Chondrocyte (in vitro differentiated cells): ENCODE measurements at places on chromosomes 7 and 10. TPM values are rescaled to one million over a fixed set of nuclear protein-coding genes. Genes with fewer than 3 reads are reported as not detected.
A peak's percentile ranks its signal among the peaks of the same experiment; 100 is the strongest.

The NSMCE4A gene
- total RNA-seq = 19.5 to 25.1 TPM (median 24.8 TPM) in 3 replicates

The MGAM2 gene
- not detected in 3 replicates for total RNA-seq

The AVPI1 gene
- 5.1 to 7.7 TPM (median 6.5 TPM) in 3 replicates for total RNA-seq

The NKX2-3 gene
- not detected in 3 replicates for total RNA-seq

The GATA3 gene
- not detected in 3 replicates for total RNA-seq

DNA sequence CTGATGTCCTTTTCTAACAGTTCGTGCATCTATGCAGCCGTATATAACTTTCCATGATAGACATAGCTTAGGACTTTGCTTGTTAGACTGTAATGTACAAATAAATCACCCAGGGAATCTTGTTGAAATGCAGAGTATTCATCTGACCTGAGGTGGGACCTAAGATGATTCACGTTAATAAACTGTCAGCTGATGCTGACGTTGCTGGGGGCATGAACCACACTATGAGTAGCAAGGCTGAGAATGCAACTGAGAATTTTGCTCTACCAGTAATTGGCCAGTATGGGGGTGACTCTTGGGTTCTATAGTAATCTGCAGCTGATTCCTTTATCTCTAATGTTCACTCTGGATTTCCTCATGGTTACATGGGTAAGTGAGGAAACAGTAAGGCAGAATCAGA is 130.1 kb upstream of the MALRD1 start:
- H3K4me3 ChIP-seq = no peak overlapping the region
- DNase-seq = no peak
- no peaks in the 10 kb centered on the region for H3K27me3 ChIP-seq
- no peaks in the 10 kb centered on the region for H3K36me3 ChIP-seq

DNA sequence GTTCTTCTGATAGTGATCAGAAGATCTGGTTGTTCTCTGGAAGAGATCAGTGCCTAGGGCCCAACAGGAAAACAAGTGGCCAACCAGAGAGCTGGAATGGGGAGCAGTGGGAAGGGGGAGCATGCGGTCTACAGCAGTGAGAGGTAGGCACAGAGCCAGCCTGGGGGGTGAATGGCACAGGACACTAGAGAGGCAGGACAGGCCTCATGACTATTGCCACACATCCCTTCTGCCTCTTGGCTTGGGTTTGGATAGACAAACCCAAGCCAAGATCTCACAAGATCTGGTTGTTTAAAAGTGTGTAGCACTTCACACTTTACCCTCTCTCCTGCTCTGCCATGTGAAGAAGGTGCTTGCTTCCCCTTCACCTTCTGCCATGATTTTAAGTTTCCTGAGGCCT is 224.4 kb downstream of the ARHGAP12 start:
- no peaks in the 10 kb centered on the region for H3K36me3 ChIP-seq
- H3K27me3 ChIP-seq = no peaks in the 10 kb centered on the region
- DNase-seq = no peak
- no peak overlapping the region for H3K4me3 ChIP-seq
- H3K27ac ChIP-seq = no peak overlapping the region

DNA sequence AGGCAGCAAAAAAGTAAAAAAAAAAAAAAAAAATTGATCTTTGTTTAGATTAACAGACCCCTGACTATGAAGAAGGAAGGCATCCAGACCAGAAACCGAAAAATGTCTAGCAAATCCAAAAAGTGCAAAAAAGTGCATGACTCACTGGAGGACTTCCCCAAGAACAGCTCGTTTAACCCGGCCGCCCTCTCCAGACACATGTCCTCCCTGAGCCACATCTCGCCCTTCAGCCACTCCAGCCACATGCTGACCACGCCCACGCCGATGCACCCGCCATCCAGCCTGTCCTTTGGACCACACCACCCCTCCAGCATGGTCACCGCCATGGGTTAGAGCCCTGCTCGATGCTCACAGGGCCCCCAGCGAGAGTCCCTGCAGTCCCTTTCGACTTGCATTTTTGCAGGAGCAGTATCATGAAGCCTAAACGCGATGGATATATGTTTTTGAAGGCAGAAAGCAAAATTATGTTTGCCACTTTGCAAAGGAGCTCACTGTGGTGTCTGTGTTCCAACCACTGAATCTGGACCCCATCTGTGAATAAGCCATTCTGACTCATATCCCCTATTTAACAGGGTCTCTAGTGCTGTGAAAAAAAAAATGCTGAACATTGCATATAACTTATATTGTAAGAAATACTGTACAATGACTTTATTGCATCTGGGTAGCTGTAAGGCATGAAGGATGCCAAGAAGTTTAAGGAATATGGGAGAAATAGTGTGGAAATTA is 19.4 kb downstream of the GATA3 start:
- peaks cover 47% of the 10 kb centered on the region for H3K27me3 ChIP-seq
- DNase-seq = no peak
- no peak overlapping the region for H3K27ac ChIP-seq
- no peak overlapping the region for H3K4me3 ChIP-seq
- peaks cover 4% of the 10 kb centered on the region for H3K4me1 ChIP-seq

DNA sequence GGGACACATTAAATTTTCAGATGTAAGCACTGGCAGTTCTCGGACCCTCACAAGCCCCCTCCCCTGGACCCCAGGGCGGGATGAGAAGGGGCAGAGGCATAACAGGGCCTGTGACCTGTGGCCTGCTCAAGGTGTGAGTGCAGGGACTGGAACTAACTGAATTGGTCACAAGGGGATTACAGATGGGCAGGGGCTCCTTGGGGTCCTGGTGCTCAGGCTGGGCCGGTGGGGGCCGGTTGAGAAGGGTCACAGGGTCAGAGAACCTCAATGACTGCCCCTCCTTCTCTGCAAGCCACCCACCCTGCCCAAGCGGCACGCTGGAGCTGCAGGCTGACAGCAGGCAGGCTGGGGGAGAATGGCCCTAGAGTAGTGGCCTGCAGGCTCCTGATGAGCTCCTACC is 80.8 kb upstream of the PCBD1 start:
- H3K4me3 ChIP-seq = no peak overlapping the region
- H3K27ac ChIP-seq = no peak overlapping the region
- peaks cover 3% of the 10 kb centered on the region for H3K36me3 ChIP-seq
- peaks cover 45% of the 10 kb centered on the region for H3K27me3 ChIP-seq
- DNase-seq = peak; percentile 52

GRCh38 chr7:18960725-18961124 is 156.7 kb downstream of the TWIST1 start:
- DNase-seq = no peak
- H3K36me3 ChIP-seq = peaks cover 1% of the 10 kb centered on the region
- no peak overlapping the region for H3K4me3 ChIP-seq
- H3K27me3 ChIP-seq = no peaks in the 10 kb centered on the region

GRCh38 chr7:4715410-4715776 is 33.3 kb downstream of the FOXK1 start:
- H3K4me3 ChIP-seq = no peak overlapping the region
- no peaks in the 10 kb centered on the region for H3K27me3 ChIP-seq
- H3K4me1 ChIP-seq = peaks cover 58% of the 10 kb centered on the region
- peak overlapping the region; percentile 78 for H3K27ac ChIP-seq
- DNase-seq = no peak

GRCh38 chr7:50652400-50653125 is 87.4 kb upstream of the DDC start:
- H3K4me3 ChIP-seq = no peak overlapping the region
- H3K27me3 ChIP-seq = no peaks in the 10 kb centered on the region
- peaks cover 16% of the 10 kb centered on the region for H3K36me3 ChIP-seq
- no peak overlapping the region for H3K27ac ChIP-seq
- no peak for DNase-seq

- H3K4me1 ChIP-seq = no peaks in the 10 kb centered on the region
- DNase-seq = no peak
- no peak overlapping the region for H3K4me3 ChIP-seq
- H3K27me3 ChIP-seq = peaks cover 7% of the 10 kb centered on the region
These were observed 15.8 kb upstream of the ODAD2 start for GRCh38 chr10:28014651-28015050.

GRCh38 chr10:137031-137430 is 1.8 kb downstream of the ZMYND11 start:
- no peak overlapping the region for H3K4me3 ChIP-seq
- DNase-seq = no peak
- H3K27ac ChIP-seq = peak overlapping the region; percentile 83
- no peaks in the 10 kb centered on the region for H3K36me3 ChIP-seq
- no peaks in the 10 kb centered on the region for H3K27me3 ChIP-seq

GRCh38 chr7:54215424-54215823 is 326.8 kb upstream of the VSTM2A start:
- no peaks in the 10 kb centered on the region for H3K36me3 ChIP-seq
- no peak overlapping the region for H3K27ac ChIP-seq
- H3K4me1 ChIP-seq = no peaks in the 10 kb centered on the region
- no peak for DNase-seq
- H3K4me3 ChIP-seq = no peak overlapping the region
- no peaks in the 10 kb centered on the region for H3K27me3 ChIP-seq

DNA sequence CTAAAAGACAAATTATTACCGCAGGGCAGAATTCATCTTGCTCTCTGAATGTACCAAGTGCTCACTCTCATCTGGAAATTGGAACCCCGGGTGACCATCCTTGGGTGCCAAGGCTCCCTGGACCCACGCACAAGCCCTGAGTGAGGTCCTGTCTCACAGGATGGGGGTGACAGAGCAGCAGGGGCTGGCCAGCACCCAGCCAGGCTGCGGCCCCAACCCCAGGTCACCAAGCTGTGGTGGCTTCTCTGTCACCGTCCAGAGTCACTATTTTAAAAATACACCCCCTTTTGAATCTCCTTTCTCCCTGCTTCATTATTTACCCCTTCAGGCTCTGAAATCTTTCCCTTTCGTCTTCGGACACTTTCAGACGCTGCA is 148.6 kb downstream of the PRKAG2 start:
- no peaks in the 10 kb centered on the region for H3K27me3 ChIP-seq
- H3K4me3 ChIP-seq = no peak overlapping the region
- H3K4me1 ChIP-seq = peaks cover 33% of the 10 kb centered on the region
- H3K27ac ChIP-seq = peak overlapping the region; percentile 49
- H3K36me3 ChIP-seq = no peaks in the 10 kb centered on the region

The SPDYE6 gene
- total RNA-seq = not detected in 3 replicates

- no peak for DNase-seq
- peaks cover 4% of the 10 kb centered on the region for H3K36me3 ChIP-seq
- H3K27ac ChIP-seq = no peak overlapping the region
- H3K4me1 ChIP-seq = peaks cover 42% of the 10 kb centered on the region
These were observed 101.6 kb downstream of the CCSER2 start for GRCh38 chr10:84429926-84430520.

The NPFFR1 gene
- total RNA-seq = not detected in 3 replicates

GRCh38 chr7:44432381-44432977 is 58.0 kb downstream of the NUDCD3 start:
- peaks cover 2% of the 10 kb centered on the region for H3K36me3 ChIP-seq
- H3K27ac ChIP-seq = peak overlapping the region; percentile 55
- H3K4me1 ChIP-seq = no peaks in the 10 kb centered on the region
- H3K4me3 ChIP-seq = no peak overlapping the region

The TMEM196 gene
- not detected in 3 replicates for total RNA-seq

DNA sequence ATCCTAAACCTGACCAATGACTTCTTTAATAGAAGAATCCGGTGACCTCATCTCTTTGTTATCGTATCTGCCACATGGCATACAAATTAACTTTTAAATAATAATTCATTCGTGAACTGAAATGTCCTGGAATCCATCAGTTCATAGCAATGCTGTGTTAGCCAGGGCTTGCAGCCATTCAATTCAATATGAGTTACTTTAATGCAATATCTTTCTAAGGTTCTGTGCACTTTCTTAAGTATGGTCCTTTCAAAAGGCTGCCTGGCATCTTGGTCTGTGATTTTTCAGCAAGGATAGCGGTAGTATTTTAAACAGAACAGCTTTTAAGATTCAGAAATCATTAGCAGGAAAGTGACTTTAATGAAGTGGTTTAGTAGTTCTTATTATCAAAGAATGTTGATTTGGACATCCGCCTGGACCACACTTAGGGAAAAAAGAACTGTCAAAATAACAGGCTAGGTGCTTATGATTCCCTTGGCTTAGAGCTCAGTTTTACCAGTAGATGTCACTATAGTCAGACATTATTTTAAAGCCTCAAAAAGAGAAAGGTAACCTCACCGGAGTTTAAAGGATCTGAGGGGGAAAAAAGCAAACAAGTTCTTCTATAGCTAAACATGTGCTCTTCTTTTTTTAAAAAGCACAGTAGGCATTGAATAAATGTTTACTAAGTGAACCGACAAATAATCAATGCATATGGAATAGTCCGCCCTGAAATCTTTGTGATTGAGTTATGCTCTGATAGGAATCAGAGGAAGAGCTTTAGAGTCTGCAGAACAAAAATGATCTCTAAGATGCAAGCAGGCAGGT is 22.7 kb downstream of the SLC35G1 start:
- H3K27me3 ChIP-seq = no peaks in the 10 kb centered on the region
- peaks cover 21% of the 10 kb centered on the region for H3K4me1 ChIP-seq
- peaks cover 3% of the 10 kb centered on the region for H3K36me3 ChIP-seq
- H3K4me3 ChIP-seq = no peak overlapping the region

- no peak for DNase-seq
- H3K27ac ChIP-seq = no peak overlapping the region
- H3K4me3 ChIP-seq = no peak overlapping the region
- H3K36me3 ChIP-seq = no peaks in the 10 kb centered on the region
These were observed 2.4 kb upstream of the LDB3 start for GRCh38 chr10:86665868-86666267.

GRCh38 chr7:40199076-40199802 is 64.4 kb downstream of the SUGCT start:
- no peak for DNase-seq
- peak overlapping the region; percentile 98 for H3K27ac ChIP-seq
- H3K4me3 ChIP-seq = no peak overlapping the region
- H3K4me1 ChIP-seq = peaks cover 71% of the 10 kb centered on the region

The GJD4 gene
- not detected in 3 replicates for total RNA-seq

DNA sequence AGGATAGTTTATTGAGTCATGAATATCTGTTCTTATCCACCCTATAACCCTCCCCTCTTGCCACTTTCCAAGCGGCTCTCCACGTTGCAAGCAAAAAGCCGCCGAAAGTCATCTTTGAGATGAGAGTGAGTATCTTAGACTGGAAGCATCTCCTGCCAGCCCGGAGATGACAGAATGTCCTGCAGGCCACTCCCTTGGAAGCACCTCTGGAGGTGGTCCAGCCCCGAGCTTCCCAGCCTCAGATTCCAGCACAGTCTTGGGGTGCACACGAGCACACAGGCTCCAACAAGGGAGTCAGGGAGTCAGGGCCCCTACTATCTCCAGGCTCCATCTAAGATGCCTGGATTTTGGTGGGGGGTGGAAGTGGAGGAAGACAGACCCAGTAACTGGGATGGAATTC is 5.5 kb upstream of the ELN start:
- DNase-seq = no peak
- H3K27ac ChIP-seq = peak overlapping the region; percentile 91
- H3K36me3 ChIP-seq = no peaks in the 10 kb centered on the region
- H3K4me1 ChIP-seq = peaks cover 83% of the 10 kb centered on the region
- no peak overlapping the region for H3K4me3 ChIP-seq
